ENCODE measurements at places on chromosomes 2 and 18.
A peak's percentile ranks its signal among the peaks of the same experiment; 100 is the strongest.

DNA sequence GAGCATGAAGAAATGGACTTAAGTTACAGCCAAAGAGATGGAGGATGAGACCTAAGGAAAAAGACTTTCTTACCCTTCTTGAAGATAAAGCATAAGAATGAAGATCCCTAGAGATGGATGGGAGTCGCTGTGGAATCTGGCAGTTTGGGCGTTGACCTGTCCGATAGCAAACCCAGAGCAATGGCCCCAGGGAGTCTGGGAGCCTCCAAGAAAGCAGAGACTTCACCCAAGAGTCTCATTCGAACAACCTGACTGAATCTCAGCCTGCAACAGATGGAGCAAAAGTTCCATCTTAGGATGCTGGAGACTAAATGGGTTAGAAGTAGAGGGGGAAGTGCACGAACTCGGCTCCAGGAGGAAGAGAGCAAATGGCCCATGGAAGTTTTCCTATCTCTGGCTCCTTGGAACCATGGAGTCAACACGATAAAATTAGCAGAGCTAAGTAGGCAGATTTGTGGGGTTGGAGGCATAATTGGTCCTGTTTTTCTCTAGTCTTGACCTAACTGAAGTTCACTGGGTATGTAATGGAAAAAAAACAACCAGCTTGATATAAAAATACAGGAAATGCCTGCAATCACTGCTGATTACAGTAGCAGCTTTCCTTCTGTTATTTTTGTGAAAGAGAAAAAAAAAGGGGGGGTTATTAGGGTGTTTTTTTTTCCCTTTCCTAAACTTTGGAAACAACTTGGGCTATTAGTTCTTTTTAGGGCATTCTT is 178.4 kb upstream of the EPAS1 start:
- DNase-seq: no peak

GRCh38 chr2:10541775-10542432 is 93.8 kb upstream of the ODC1 start:
- DNase-seq: no peak

- DNase-seq: peak; percentile 14
Observed at GRCh38 chr2:187165936-187166610, 282.0 kb downstream of the CALCRL start.

- DNase-seq: no peak
Observed at GRCh38 chr2:241007111-241007510, 8.7 kb downstream of the SNED1 start.

DNA sequence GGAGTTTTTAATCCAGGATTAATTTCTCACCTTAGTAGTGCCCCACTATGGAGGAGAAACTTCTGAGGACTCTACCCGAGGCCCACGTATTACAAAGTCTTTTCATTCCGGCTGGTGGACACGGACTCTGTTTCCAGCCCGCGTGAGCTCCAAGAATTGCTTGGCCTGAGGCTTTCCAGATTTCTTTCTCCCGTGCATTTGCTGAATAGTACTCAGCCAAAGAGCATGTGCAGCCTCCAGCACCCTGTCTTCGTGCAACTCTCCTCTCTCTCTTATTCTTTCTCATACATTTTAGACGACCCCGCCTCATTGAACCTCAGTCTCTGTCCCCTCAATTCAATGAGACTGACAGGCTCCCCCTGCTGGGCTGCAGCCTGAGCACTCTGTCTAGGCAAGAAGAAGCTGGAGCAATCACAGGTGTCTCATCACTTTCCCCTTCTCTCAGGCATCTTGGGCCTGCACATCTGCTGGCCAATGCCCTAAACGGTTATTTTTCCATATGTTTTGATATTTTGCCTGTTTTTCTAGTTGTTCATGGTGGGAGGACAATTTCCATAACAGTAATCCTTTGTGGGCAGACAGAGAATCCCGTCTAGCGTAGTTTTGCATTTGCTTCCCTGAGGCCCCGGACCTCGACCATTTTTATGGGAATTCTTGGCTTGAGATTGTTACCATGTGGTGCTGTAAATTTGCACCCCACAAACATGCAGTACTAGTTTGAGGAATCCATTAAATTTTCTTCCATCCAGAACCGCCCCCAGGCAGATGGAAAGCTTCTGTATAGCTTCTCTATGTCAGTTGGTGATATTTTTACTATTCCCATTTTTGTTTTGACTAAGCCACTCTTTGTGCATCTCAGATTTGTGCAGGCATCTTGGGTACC is 50.1 kb upstream of the LPIN2 start:
- DNase-seq: peak; percentile 87

GRCh38 chr2:18643326-18644114 is 54.2 kb upstream of the NT5C1B start:
- no peak for DNase-seq
